ENCODE measurements at places on chromosomes 3 and 15.
A peak's percentile ranks its signal among the peaks of the same experiment; 100 is the strongest.

DNA sequence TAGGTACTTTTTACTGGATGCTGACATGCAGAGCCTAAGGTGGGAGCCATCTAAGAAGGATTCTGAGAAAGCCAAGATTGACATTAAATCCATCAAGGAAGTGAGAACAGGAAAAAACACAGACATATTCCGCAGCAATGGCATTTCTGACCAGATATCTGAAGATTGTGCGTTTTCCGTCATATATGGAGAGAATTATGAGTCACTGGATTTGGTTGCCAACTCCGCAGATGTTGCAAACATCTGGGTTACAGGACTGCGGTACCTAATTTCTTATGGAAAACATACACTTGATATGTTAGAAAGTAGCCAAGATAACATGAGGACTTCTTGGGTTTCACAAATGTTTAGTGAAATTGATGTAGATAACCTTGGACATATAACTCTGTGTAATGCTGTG is 125.1 kb downstream of the PLCL2 start:
- DNase-seq: no peak

DNA sequence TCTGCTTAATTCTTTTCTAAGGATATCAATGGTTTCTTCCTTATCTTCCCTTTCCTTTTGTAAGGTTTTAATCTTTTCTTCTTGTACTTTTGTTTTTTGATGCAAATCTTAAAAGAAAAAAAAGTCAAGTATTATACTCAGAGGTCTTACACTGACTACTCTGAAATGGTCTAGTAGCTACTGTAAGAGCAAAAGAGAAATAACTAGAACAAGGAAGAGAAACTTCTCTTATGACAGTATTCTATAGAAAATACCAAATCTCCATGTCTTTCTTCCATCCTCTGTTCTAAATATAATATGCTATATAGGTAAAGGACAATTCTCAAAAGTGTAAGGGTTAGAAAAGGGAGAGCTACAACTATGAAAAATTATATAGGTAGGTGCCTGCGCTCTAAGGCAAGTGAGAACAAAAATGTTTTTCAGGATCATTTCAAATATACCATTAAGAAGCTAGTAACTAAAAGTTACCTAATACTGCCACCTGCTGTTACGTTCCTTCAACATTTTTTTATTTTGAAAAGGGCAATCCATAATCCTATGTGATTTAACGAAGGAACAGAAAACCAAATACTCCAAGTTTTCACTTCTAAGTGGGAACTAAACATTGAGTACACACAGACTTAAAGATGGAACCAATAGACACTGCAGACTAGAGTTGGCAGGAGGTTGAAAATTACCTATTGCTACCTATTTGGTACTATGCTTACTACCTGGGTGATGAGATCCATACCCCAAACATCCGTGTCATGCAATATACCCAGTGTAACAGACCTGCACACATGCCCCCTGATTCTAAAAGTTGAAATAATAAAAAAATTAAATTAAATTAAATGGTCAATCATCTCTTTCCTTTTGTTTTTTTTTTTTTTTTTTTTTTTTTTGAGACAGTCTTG is 36.7 kb downstream of the CIP2A start:
- peak; percentile 63 for DNase-seq

- no peak for DNase-seq
These were observed 117.6 kb upstream of the SAMMSON start for GRCh38 chr3:69881756-69882428.

GRCh38 chr15:70235347-70235746 is 137.6 kb upstream of the TLE3 start:
- no peak for DNase-seq

DNA sequence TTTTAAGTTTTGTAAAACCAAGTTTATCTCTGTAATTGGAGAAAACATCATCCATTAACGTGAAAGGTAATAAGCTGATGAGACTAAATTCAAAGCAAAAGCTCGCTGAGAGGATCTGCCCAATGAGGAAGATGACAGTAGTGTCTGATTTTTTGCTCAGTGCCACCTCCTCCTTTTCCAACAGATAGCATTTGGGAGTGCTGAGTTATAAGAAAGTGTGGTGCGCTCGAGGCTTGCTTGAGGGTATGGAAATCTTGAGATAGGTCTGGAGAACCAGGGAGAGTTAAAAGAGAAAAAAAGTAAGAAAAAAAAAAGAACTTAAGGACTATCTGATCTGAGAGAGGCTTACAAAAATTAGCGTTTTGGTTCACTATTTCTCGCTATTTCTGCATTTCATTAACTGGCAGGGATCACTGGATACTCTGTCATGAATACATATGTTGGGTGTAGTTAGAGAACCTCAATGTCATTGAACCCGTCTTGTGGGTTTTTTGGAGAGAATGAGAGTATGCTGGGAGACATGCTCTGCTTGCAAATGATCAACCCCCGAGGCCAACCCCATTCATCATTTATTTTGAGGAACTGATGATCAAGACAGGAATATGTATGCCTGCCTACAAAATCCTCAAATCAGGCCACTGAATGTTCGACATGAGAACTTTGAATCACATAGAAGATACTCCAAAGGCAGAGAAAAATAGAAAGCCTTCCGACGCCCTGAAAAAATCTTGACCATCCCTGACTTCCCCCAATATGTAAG is 973 bp upstream of the USP13 start:
- DNase-seq: no peak

DNA sequence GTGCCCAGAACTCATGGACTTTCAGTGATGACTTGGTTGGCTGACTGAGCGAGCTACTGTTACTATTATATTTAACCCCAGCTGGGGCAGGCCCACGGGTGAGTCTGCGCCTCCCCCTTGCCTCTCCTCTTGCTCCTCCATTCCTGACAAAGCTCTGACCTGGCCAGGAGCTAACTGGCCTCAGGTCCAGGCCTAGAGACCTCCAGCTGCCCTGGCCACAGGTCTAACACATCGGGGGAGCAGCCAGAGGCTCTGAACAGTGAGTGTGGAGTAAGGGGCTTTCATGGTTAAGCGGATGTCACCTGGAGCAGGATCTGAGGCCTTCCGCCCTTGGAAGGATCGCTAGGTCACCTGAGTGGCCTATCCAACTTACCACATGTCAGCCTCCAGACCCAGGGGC is 96.3 kb upstream of the HERC1 start:
- no peak for DNase-seq

DNA sequence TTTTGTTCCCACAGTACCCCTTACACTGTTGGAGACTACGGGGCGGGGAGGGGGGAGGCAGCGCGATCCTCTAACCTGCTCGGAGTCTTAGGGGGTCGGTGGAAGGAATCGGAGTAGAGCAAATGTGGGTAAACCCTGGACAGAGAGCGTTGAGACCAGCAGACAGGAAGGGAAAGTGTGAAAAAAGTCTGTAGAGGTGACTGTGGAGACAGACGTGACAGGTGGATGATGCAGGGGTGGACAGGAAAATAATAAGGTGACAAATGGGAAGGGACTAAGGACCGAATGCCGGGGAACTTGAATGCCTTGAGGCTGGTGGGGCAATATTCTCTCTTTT is 424 bp downstream of the EAF2 start:
- DNase-seq: no peak

DNA sequence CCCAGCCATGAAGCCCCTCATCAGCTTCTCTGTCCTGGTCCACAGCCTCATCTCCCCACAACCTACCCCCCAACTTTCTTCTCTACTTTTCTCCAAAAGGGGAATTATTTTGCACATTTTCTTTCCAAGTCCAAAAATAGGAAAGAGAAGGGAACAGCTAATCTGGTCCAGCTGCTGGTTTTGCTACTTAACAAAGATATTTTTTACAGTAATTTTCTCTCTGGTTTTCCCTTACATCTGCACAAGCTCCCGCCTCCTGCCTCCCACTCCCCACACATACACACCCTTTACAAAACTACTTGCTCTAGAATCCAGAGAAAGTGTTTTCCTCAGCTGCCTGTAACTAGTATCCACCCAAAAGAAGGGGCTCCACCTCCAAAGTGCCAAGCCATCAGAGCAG is 177.2 kb downstream of the POLR2M start:
- DNase-seq: no peak

- DNase-seq: no peak
These were observed 183.3 kb downstream of the NSUN3 start for GRCh38 chr3:94246171-94246570.

GRCh38 chr15:68301301-68301700 is 23.8 kb downstream of the FEM1B start:
- DNase-seq: no peak

- DNase-seq: peak; percentile 86
These were observed 559 bp downstream of the PKM start for GRCh38 chr15:72230197-72231065.
